ENCODE measurements at places on chromosomes 7 and 10.

GRCh38 chr7:16026253-16027020 lies 340.0 kb upstream of the MEOX2 start:
- no peak for DNase-seq

GRCh38 chr7:101993311-101993710 lies 175.9 kb downstream of the CUX1 start:
- no peak for DNase-seq

DNA sequence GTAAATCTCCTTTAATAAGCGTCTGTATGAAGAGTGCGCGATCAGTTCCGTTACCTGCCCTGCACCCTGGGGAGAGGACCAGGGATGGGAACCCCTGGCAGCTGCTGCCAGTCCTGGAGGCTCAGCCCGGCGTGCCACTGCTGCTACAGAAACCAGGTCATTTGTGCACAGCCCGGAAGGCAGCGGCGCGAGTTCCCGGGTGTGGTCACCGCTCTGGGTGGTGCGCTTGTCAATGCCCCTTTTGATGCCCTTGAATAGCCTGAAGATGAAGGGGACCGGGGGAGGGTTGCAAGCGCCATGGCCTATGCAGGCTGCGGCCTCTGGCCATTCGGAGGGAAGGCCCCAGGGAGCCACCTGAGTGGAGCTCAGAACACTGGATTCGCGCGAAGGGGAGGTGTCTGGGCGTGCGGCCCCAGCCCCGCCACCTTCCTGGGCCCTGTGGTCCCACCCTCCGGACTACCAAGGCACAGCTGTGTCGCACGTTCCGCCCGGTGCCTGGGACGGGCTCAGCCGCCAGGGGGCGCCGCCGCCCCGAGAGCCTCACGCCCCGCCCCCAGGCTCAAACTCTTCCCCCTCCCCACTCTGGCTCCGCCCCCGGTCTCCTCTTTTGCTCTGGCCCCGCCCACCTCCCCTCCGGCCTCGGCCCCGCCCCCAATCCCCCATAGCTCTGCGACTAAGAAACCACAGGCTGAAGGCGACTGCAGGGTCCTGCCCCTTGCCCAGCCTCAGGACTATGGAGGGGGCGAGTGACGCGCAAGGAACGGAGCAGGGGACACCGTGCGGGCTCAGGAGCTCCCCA lies 16.5 kb downstream of the AP5Z1 start:
- peak; percentile 71 for DNase-seq

DNA sequence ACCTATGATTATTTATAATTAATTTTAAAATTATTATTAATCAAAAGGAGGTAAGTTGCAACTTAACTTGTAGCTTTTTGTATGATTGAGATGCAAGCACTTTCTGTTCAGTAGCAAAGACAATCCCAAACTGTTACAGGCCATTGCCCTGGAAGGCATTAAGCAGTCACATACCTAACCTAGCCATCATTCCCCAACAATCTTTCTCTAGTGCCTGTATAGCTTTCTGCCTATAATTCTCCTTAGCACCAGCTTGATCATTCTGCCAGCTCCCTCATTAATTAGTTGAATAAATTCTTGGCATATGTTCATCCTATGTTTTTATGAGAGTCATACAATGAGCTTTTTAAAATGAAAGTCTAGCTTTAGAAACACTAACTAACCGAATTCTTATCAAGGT lies 178.9 kb upstream of the TMEM106B start:
- DNase-seq = no peak

DNA sequence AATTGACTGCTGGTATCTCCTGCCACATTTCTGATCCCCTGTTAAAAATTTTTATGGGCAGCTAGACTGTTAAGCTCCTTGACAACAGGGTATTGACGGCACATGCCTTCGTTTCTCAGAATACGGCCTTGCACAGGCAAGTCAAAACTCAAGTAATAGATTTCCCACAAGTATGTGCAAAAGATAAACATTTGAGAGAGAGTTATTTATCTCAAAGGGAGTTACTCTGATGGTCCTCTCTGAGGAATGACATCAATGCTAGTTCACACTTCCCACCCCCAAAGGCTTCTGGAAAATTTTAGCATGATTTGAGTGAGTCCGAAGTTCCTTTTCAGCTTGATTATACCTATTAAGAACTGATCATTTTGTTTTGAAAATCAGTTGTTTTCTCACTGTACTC lies 71.9 kb downstream of the JCAD start:
- no peak for DNase-seq

- DNase-seq = no peak
These were observed 42.3 kb downstream of the NRCAM start for GRCh38 chr7:108413782-108414492.

DNA sequence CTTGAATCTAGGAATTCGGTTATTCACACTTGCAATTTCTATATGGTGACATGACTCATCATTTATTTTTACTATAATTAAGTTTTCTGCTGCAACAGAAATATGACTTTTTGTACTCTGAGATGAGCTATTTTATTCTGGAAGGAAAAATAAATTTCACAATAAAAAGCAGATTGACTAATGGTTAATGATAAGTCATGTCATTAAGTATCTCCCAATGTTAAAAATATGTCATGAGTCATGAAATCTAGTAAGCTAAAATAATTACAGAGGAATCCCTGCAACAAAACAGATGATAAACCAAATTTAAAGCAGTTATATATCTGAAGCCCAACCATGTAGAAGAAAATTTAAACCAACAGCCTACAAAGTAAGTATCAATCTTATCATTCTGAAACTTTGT lies 149.2 kb downstream of the CACNA2D1 start:
- DNase-seq = no peak

- peak; percentile 1 for DNase-seq
These were observed 757 bp downstream of the ANKIB1 start for GRCh38 chr7:92246360-92247101.

DNA sequence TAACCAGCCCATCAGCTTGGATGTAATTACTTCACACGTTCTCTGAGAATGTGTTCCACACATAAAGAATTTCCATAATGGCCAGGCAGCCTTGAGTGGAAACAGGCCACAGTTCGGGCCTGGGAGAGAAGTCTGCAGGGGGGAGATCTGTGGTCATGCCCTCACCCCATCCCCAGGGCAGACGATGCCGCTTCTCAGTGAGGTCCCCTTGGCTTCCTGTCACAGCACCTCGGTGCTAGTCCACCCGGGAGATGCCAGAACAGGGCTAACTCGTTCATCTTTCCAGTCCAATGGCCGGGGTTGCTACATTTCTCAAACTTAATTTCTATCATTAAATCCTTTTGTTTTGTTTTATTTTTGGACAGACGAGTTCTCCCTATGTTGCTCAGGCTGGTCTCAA lies 624.1 kb downstream of the PTPRN2 start:
- no peak for DNase-seq

- no peak for DNase-seq
These were observed 18.2 kb downstream of the HIF1AN start for GRCh38 chr10:100553929-100554328.

- DNase-seq = no peak
These were observed 189.3 kb downstream of the ZMYND11 start for GRCh38 chr10:324593-324992.

- no peak for DNase-seq
These were observed 1.6 kb upstream of the ZNF239 start for GRCh38 chr10:43576062-43576461.

DNA sequence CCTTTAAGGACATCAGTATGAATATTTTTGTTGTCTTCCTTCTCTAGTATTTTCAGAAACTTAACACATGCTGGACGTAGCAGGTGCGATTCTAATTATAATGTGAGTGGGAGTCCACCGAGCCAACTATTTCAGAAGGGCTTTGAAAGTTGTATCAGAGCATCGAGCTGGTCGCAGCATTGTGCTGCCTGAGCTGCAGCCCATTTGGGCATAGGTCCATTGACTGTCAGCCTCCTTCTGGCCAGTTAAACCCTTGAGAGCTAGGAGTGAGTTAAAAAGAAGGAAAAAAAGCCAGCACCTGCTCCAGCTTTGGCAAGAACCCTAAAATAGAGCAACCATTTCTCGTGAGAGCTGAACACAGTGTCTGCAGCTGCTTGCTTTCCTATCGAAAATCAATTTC lies 47.8 kb downstream of the SLC35G1 start:
- no peak for DNase-seq

DNA sequence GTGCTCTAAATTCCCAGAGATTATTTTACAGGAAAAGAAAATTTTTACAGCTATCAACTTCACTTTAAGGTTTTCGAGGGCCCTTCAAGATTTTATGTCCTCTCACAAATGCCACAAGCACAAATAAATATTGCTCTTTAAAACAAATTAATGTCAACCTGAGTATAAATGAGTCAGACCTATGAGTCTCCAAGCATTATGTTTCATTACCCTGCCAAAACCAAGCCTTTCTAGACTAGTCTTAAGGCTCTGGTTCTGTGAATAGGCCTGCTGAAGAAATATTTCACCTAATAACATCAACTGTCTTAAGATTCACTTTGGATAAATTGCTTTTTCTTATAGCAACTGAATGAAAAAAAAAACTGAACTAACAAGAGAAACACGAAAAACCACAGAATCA lies 153.0 kb downstream of the PDE1C start:
- DNase-seq = no peak

DNA sequence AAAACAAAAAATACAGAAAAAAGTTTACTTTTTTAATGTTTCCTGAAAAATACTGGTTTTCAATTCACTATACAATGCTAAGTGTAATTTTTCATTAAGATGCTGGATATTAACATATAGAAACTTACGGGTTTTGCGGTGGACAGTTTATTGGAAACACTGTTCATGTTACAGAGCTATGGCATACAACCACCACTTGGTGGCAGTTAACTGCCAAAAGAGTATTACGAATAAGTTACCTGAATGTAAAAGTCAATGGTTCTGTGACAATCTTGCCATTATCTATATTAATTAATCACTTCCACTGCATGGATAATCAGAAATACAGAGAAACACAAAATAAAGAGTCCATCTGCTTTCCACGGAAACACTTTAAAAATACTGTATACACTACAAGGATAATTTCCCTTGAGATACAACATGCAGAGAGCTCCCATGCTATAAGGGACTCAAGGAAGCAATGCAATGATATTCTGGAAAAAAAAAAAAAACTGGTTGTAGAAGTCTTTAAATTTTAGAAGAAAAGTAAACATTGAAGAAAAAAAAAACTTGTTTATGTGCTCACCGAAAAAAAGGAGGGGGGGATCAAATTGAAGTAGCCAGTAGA lies 97.0 kb downstream of the TPK1 start:
- DNase-seq = no peak

- DNase-seq = no peak
These were observed 34.5 kb upstream of the MEOX2 start for GRCh38 chr7:15720849-15721471.

GRCh38 chr10:126207851-126208250 lies 180.4 kb downstream of the ADAM12 start:
- DNase-seq = no peak

DNA sequence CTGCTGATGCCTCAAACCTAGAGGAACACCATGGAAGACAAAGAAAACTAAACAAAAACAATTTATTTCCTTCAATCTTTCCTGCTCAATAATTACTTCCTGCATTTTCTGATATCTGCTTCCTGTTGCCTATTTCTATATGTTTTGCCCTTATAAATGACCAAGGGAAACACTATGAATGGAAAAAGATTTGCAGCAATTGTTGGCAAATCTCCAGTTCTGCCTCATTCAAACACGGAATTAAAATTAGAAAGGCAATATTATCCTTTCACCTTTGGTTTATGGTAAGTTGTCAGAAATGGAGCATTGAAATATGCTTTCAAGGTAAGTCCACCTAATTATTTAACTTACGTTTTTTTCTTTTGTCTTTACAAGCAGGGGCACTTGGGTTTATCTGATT lies 552.2 kb upstream of the ANKRD30A start:
- no peak for DNase-seq

DNA sequence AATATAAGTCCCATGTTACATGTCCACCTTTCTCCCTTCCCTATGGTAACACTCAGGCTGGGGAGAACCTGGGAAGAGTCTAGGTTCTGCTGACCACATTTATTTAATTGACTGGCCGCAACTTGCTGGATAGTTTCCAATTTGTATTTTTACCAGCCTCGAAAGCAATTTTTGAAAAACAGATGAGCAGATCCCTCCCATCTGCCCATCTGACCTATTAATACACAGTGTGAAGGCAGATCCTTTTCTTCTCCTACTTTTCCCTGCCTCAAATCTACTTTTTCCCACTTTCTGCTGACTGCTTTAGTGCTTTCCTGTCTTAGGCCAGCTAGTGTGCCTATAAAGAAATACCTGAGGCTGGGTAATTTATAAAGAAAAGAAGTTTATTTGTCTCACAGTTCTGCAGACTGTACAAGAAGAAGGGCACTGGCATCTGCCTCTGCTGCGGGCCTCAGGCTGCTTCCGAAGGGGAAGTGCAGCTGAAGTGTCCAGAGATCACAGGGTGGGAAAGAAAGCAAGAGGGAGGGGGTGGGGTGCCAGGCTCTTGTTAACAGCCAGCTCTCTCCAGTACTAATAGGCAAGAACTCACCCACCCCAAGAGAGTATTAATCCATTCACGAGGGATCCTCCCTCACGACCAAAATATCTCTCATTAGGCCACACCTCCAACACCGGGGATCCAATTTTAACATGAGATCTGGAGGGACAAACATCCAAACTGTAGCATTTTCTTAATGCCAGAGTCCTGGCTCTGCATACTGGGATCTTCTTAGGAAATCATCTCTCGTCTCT lies 336.0 kb upstream of the IGFBP3 start:
- DNase-seq = no peak

DNA sequence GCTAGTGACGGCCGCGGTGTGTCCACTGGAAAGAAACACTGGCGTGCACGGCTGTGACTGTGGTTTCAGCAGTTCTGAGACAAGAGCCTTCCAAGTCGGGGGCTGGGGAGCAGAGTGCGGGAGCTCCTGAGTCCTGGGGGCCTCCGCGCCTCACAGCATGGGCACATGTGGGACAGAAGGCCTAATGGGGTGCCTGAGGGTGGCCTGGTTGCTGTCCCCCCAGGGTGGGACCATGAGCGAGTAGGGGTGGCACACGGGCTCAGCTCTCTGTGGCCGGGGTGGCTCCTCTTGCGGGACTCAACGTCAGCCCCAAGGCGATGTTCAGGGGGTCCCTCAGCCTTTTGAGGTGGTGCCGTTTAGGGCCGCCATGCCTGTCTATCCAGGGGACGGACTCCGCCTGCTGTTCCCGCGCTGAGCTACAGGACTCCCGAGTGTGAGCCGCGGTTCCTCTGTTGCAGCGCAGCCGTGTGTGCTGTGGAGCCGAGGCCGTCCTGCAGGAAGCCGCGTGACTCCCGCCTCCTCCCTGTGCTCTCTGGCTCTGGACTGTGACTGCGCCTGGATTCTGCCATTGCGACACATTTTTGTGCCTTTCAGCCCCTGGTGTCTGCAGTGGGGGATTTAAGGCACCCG lies 23.5 kb upstream of the CHST12 start:
- no peak for DNase-seq

GRCh38 chr7:44063894-44064651 lies 1.3 kb downstream of the PGAM2 start:
- no peak for DNase-seq

GRCh38 chr7:24974026-24974832 lies 5.7 kb downstream of the OSBPL3 start:
- no peak for DNase-seq

Measured in stimulated activated CD4-positive, alpha-beta T cell treated with anti-CD3 and anti-CD28 coated beads, Interleukin-1b, Interleukin-23, amount 100 ng/mL, for 24 hours (primary cell).